Stimulated activated CD4-positive, alpha-beta T cell treated with anti-CD3 and anti-CD28 coated beads, Interleukin-4, amount 100 ng/mL, for 1 hour (primary cell): ENCODE measurements at places on chromosomes 5 and 9.

- DNase-seq, result no peak
These were observed 90.8 kb downstream of the HRH2 start for GRCh38 chr5:175748650-175749049.

- DNase-seq, result no peak
These were observed 417.0 kb downstream of the ARHGEF28 start for GRCh38 chr5:74042959-74043358.

DNA sequence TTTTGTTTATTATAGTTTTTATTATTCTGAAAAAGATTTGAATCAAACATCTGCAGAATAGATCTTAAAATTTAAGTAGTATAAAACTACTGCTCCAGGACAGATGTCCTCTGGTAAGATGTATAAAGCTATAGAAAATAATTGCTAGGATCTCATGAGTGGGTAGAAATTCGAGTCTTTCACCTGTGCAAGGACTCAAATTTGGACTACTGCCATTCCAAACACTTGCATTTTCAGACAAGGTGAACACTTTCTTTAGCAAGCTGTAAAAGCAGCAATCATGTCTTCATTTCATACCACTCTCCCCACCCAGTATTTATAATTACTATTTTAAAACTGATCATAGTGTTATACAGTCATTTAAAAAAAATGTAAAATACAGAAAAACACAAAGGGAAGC is 20.7 kb downstream of the SKP2 start:
- DNase-seq, result no peak

- no peak for DNase-seq
These were observed 37.7 kb upstream of the PSD2 start for GRCh38 chr5:139757727-139758509.

GRCh38 chr9:78614892-78615291 is 318.0 kb downstream of the PSAT1 start:
- DNase-seq, result no peak

GRCh38 chr5:11684607-11685006 is 219.6 kb downstream of the CTNND2 start:
- no peak for DNase-seq

GRCh38 chr9:2093920-2094597 is 78.9 kb downstream of the SMARCA2 start:
- no peak for DNase-seq

DNA sequence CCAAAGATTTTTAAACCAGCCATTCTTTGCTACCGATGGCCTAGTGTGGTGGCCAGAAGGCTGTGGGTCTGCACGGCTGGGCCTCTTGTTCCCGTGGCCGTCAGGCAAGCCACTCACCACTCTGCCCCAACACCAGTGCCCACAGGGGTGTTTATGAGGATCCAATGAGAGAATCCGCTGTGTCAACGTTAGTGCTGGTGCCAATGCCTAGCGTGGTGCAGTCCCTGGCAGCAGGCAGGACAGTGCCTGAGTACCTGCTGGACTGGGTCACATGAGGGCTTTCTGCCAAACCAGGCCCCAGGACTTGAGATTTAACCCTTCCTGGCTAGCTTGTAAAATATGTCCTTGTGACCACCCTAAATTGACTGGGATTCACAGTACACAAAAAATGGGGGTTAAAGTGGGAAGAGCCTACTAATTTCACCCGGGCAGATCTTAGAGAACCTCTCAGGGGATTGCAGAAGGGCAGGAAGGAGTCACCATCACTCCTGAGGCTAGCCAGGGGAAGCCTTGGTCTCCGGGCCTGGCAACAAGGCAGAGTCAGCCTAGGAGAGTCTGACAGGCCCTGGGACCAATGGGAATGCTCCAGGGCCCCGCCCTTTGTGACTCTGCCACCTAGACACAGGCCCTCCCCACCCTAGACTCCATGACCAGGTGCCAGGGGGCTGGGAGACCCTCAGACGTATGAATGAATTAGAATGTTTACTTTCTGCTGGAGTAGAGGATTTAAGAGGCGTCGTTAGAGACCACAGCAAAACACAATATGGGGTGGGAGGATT is 63.2 kb upstream of the FSTL4 start:
- no peak for DNase-seq
